WTC11 (cell line): ENCODE measurements at places on chromosomes 4 and X. TPM values are rescaled to one million over a fixed set of nuclear protein-coding genes. Genes with fewer than 3 reads are reported as not detected.
A peak's percentile ranks its signal among the peaks of the same experiment; 100 is the strongest.

RASL11B gene
- total RNA-seq = 58.5 to 71.9 TPM (median 69.9 TPM) in 3 replicates

RGN gene
- 1.6 to 2.7 TPM (median 1.6 TPM) in 3 replicates for total RNA-seq

LDOC1 gene
- 16.9 to 27.6 TPM (median 25.7 TPM) in 3 replicates for total RNA-seq

TCEAL9 gene
- 30.4 to 35.0 TPM (median 30.7 TPM) in 3 replicates for total RNA-seq

TEX11 gene
- total RNA-seq = 0.18 to 0.31 TPM (median 0.23 TPM) in 3 replicates

ADGRG2 gene
- total RNA-seq = 6.0 to 8.2 TPM (median 6.1 TPM) in 3 replicates

DNA sequence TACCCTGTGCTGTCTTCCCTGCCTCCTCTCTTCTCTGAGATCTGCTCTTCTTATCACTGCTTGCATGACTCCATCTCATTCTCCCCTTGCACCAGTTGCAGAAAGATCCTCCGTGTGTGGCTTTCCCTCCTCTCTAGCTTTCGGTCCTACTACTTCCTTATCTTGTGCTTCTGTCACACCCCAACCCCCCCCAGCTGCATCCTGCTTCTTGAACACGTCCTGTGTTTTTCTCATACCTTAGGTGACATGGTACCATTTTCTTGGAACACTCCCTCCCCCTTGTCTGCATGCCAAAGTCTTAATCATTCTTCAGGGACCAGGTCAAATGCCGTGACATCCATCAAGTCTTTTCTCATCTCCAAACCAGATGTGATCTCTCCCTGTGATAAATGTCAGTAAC lies 46.4 kb downstream of the FHL1 start:
- no peak overlapping the region for H3K4me3 ChIP-seq
- H3K27ac ChIP-seq = no peak overlapping the region
- DNase-seq = no peak
- H3K4me1 ChIP-seq = peaks cover 5% of the 10 kb centered on the region
- no peaks in the 10 kb centered on the region for H3K36me3 ChIP-seq
- H3K27me3 ChIP-seq = no peaks in the 10 kb centered on the region

DNA sequence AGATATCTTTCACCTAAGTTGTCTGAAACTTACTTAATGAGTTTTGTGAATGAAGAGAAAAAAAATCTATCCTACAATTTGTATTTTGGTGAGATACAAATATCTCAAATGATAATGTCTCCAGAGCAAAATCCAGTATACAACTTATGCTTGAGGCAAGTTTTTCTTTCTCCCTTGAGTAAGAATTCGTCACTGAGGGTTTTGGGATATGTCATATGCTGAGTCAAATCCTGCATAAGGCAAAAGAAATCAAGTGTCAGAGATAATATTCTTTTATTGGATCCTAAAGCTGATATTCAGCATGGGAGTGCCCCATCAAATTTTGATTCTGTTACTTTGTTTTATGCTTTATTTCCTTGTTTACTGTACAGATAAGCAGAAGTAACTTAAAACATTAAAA lies 1308.6 kb downstream of the ARAP2 start:
- DNase-seq = no peak
- no peaks in the 10 kb centered on the region for H3K4me1 ChIP-seq
- H3K4me3 ChIP-seq = no peak overlapping the region
- no peaks in the 10 kb centered on the region for H3K27me3 ChIP-seq

- no peaks in the 10 kb centered on the region; the same call in 1 of the 2 replicates for H3K36me3 ChIP-seq
- H3K4me3 ChIP-seq = no peak overlapping the region
- H3K27me3 ChIP-seq = no peaks in the 10 kb centered on the region; the same call in 1 of the 2 replicates
- peaks cover 34% of the 10 kb centered on the region for H3K4me1 ChIP-seq
- no peak overlapping the region for H3K27ac ChIP-seq
Measured at GRCh38 chr4:123230061-123230460, 166.5 kb upstream of the SPRY1 start.

DNA sequence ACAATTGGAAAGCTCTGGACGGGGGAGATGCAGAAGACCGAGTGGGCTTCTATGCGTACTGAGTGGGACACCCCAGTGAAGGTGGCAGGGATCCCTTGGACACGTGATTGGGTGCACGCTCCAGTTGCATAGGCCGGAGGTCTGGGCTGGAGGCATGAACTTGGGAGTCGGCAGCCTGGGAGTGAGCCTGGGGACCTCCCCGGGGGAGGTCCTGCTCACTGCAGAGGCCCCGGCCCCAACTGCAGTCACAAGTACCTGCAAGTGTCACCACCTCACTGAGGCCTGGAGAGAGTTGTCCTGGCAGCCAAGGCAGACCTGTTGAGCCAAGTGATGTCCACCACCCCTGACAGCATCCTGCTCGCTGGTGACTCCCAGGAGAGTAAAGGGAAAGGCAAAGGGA lies 49.3 kb upstream of the HMX1 start:
- H3K4me3 ChIP-seq = no peak overlapping the region
- no peak overlapping the region for H3K27ac ChIP-seq
- DNase-seq = no peak
- peaks cover 14% of the 10 kb centered on the region for H3K36me3 ChIP-seq
- H3K4me1 ChIP-seq = no peaks in the 10 kb centered on the region
- H3K27me3 ChIP-seq = peaks cover 16% of the 10 kb centered on the region

- H3K36me3 ChIP-seq = no peaks in the 10 kb centered on the region
- H3K4me3 ChIP-seq = no peak overlapping the region
- no peaks in the 10 kb centered on the region; the same call in 1 of the 2 replicates for H3K27me3 ChIP-seq
- no peak for DNase-seq
- peaks cover 17% of the 10 kb centered on the region for H3K4me1 ChIP-seq
Measured at GRCh38 chr4:152099061-152099425, 338.2 kb upstream of the GATB start.

- H3K36me3 ChIP-seq = no peaks in the 10 kb centered on the region
- H3K4me3 ChIP-seq = no peak overlapping the region
- H3K27me3 ChIP-seq = no peaks in the 10 kb centered on the region
- no peak for DNase-seq
Measured at GRCh38 chr4:185903205-185903604, 91.2 kb upstream of the SORBS2 start.

GRCh38 chrX:53654376-53654775 lies 32.1 kb downstream of the HUWE1 start:
- peaks cover 27% of the 10 kb centered on the region for H3K36me3 ChIP-seq
- no peak for DNase-seq
- H3K4me1 ChIP-seq = no peaks in the 10 kb centered on the region
- H3K27ac ChIP-seq = no peak overlapping the region
- no peaks in the 10 kb centered on the region for H3K27me3 ChIP-seq
- no peak overlapping the region for H3K4me3 ChIP-seq

DNA sequence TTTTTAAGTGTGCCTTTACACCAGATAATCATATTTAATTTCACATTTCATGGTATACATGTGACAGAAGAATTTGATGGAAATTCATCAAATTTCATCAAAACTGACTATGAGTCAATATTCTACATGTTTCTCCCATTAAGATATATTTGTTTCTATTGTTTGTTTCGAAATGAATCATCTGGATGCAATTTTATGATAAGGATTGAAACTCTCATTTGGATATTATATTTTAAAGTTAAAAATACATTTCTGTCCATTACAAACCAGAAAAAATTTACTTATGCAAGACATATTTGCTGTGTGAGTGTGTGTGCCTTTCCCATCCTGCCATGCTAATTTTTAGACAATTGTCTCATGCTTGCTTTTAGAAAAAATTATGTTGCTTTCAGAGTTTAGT lies 52.2 kb downstream of the SULT1B1 start:
- H3K4me3 ChIP-seq = no peak overlapping the region
- no peak overlapping the region for H3K27ac ChIP-seq
- H3K4me1 ChIP-seq = no peaks in the 10 kb centered on the region
- H3K36me3 ChIP-seq = peaks cover 16% of the 10 kb centered on the region

DNA sequence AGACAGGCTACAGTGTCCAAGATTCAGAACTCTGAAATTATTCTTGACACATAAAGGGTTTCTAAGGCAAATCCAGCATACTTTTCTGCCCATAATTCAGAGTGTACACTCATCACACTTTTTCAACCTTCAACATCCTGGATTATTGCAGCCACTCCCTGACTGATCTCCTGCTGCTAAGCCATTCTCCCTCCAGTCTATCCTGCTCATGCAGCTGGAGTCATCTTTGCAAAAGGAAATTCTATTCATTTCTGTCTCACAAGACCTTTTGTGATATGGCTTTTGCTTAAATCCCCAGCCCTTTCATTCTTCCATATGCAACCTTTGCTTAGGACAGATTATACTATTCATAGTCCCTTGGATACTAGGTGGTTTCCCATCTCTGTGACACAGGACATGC lies 236.1 kb upstream of the LDB2 start:
- H3K27ac ChIP-seq = no peak overlapping the region
- peaks cover 14% of the 10 kb centered on the region for H3K4me1 ChIP-seq
- peaks cover 16% of the 10 kb centered on the region for H3K36me3 ChIP-seq
- peaks cover 7% of the 10 kb centered on the region for H3K27me3 ChIP-seq
- DNase-seq = no peak

DNA sequence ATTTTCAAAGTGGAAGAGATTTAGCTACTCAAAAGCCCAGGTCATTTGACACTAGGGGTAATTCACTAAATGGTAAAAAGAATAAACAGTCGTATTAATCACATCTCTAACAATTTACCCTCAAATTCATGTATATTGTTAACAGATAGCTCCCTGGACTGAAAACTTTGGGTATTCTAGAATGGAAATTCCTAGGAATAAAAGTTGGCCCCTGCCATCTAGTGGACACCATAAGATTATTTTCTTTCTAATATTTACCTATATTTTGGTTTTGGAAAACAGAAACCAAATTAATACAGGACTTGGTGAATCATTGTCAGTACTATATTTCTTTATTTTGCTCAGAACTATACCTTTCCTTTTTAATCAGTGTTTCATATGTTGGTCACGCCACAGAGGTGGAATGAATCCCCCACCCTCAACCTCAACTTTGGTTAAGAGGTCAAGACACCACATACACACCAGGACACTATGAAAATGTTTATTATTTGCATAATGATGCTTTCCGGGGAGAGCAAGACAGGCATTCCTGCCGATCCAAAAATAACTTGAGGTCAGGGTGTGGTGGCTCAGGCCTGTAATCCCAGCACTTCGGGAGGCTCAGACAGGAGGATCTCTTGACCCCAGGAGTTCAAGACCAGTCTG lies 96.2 kb upstream of the APOOL start:
- H3K36me3 ChIP-seq = no peaks in the 10 kb centered on the region
- no peak for DNase-seq
- H3K4me3 ChIP-seq = no peak overlapping the region
- H3K27me3 ChIP-seq = no peaks in the 10 kb centered on the region
- H3K4me1 ChIP-seq = peaks cover 2% of the 10 kb centered on the region; the same call in 1 of the 2 replicates

DNA sequence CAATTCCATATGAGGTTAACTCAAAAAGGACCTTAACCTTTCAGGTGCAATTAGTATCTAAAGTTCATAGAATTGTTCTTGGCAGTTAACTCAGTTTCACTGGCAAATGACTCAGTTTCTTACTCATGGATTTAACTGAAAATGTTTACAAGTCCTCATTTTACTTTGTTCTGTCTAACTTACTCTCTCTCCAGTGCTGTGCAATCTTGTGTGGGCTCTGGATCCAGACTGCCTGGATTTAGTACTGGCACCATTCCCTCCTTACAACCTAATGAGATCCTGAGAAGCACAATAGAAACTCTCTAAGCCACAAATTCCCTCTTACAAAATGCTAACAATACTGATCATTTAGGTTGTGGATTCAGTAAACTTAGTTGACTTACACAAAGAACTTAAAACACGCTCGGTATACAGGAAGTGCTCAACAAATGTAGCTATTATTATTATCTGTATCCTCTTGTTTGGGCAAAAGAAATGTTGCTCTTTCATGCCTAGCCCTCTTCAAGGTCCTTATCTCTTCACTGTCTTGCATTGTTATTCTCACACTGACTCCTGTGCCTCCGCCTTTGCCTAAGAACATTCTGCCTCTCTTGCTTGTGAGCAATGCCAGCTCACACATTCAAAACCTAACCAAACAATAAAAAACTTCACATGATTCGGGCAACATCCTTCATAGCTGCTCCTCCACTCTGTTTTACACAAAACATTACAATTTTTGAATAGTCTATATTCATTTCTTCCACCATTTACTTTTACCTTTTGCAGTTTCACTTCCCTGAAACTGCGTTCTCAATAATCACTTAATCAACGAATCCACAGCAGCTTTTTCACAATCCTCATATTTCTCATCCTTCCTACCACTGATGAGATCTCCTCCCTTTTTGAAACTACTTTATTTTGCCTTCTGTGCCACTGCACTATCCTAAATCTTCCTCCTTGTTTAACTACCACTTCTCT lies 91.8 kb downstream of the PDE5A start:
- peaks cover 57% of the 10 kb centered on the region for H3K36me3 ChIP-seq
- DNase-seq = no peak

DNA sequence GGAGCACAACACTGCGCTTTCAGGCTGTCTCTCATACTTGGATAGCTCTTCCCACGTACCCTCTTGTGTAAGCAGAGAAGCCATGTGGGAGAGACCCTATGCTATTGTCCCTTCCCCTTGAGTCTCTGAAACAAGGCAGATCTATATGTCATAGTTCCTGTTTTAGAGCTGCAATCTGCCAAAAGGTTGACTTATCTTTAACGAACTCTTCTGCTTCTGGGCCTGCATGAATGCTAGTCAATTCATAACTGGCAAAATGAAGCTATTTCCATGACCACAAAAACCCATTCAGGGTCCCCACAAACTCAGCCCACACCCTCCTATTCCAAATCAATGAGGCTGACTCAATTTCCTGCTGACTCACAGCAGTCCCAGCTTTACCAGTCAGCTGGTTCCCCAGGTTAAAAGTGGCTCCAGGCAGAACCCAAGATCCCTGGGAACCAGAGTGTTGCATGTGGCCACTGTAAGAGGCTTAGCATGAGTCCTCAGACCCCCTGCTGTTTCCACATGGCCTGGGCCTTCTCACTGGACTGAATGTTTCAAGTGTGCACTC lies 25.3 kb upstream of the SOD3 start:
- DNase-seq = no peak
- H3K4me1 ChIP-seq = peaks cover 20% of the 10 kb centered on the region
- no peak overlapping the region for H3K27ac ChIP-seq

DNA sequence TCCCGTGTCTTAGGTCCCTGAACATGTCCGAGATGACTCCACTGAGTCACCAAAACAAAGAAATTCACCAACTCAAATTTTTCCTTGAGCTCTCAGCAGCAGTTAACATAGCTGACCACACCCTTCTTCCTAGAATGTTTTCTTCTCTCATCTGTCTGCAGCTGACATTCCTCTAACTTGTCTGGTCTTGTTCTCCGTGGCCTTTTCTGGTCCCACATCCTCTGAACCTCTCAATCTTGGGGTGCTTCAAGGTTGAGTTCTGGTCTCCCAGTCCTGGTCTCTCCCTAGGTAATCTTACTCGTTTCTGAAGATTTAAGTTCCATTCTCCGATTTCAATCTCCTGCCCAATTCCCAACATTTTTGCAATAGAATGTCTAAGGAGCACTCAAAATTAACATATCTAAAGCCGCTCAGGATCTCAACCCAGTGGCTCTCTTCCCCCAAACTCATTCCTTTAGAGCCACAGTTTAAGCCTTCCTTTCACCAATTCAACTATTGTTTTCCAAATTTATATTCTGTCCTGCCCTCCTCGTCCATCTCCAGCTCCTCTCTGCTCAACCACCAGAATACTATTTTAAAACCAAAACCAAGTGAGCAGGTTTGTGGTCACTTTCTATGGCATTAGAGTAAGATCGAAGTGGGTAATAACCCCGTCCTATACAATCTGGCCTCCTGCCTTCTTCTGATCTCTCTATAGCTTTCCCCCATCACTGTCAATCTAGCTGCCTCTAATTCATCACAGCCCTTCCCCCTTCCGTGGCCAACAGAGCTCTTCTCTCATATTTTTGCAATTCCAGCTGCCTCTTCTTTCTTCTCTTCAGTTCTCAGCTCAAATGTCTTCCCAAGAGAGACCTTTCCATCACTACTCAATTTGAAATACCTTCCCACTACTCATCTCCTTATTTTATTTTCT lies 1.2 kb downstream of the TRIML2 start:
- peak overlapping the region; percentile 74 for H3K4me3 ChIP-seq
- peak overlapping the region; percentile 100 for H3K27ac ChIP-seq
- peaks cover 28% of the 10 kb centered on the region for H3K36me3 ChIP-seq
- DNase-seq = no peak
- H3K27me3 ChIP-seq = no peaks in the 10 kb centered on the region
- H3K4me1 ChIP-seq = peaks cover 57% of the 10 kb centered on the region
